ENCODE measurements at places on chromosomes 7 and 10.

- DNase-seq = peak; percentile 85
Measured at GRCh38 chr10:63633677-63634487, 112.7 kb downstream of the REEP3 start.

DNA sequence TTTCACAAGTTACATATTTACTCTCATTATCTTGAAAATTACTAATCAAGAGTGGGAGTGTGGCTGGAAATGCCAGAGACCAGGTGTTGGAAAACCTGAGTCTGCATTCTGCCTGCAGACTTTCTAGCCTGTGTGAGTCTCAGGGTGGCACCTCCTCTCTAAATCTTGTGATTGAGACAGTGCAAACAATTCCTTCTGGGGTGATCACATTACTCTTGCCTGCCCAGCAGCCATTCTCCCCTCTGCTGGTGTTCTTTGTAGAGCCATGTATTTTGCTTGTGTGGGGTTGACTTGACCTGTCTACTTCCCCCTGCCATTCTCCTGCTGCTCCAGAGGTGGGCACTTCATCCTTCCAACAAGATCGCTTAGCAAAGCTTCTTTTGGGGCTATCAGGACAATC, 101.1 kb downstream of the RAPGEF5 start:
- DNase-seq = no peak

GRCh38 chr10:75079436-75080083, 31.9 kb upstream of the SAMD8 start:
- no peak for DNase-seq

DNA sequence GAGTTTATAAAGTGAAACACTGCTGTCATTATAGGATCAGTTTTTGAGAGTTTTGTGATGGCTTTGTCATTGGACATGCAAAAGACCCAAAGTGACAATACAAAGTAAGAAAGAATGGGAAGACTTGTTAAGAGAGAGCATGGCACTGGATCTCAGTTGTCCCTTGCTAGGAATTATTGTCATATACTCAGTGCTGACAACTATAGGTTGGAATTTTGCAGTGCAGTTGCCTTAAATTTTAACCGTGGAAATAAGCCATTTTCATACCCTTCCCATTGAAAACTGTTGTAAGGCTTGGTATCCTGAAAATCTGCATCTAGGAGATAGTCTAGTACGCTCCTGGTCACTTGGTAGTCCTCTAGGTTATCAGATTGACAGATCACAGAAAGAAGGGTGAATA, 1156.7 kb downstream of the GATA3 start:
- DNase-seq = no peak

DNA sequence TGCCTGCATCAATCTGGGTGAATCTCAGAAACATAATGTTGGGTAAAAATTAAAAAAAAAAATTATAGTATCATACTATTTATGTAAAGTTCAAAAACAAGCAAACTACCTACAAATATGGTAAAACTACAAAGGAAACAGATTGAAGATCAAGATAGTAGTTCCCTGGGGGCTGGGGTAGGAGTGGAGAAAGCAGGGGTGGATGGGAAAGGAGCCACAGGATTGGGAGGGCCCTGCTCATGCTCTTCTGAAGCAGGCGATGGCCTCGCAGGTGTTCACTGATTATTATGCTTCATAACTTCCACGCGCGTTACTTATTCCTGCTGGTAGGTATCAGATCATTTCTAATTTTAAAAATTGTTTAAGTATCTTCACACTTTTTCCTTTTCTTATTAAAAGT, 96.0 kb upstream of the GATA3 start:
- no peak for DNase-seq

DNA sequence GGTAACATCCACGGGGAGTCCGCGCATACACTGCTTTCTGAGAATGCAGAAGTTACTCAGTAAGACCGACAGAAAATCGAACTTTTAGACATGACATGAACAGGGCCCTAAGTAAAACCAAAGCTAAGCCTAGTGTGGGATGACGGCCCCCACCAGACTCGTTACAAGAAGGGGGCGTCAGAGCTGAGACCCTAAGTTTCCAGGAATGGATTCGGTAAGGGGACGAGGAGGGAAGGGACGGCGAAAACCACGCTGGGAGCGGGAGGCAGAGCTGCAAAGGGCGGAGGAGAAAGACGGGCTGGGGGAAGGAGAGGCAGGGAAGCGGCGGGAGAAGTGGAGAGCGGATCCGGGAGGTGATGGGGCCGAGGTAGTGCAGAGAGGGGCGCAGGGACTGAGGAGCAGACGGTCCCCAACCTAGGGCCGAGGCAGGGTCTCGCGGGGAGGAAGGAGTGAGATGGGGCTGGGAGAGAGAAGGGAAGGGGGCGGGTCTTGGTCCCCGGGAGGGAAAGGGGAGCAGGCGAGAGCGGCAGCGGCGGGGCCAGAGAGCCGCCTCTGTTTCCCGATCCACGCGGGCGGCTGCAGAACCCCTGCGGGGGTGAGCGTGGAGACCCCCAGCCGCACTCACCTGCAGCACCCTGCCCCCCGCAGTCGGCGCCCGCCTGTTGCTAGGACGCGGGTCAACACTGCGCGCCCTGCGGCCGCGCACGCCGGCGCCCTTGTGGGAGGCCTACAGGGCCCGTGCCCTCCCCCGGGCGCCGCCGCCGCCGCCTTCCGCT, 513 bp downstream of the ODAD2 start:
- peak; percentile 5 for DNase-seq

DNA sequence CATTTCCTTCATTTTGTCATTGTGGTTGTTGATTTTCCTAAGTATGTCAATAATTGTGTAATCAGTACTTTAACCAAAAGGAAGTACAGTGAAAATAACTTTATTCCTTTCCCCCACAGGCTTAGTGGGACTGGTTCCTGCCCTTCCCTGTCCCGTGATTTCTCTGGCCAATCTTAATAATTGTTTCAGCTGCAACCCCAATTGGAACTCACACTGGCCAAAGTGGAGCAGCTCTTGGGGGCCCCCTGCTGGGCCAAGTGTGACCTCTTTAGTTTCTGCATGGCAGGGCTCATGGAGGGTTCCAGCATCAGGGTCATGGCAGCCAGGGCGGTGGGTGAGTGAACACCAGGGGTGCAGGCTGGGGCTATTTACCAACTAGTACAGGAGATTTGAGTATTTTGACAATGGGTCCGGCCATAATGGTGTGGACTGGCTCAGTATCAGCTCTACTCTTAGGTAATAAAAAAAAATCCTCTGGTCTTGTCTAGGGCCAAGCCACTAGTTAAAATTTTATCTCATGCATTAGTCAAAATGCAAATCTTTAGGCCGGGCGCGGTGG, 31.7 kb downstream of the CYCS start:
- peak; percentile 60 for DNase-seq

DNA sequence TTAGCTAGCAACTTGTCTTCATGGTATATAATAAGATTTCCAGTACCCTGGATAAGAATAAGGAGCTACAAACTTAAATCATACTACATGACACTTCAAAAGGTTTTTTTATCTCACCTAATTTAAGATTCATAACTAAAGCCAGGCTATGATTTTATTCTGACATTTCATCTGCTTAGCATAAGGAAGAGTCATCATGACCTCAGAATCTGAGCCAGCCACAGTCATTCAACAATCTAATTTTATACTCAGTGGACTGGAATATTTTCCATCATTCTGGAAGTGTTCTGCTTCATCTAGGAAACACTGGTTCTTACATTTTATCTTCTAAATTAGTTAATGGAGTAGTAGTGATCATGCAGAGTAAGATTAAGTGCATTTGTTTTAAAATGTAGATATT, 102.1 kb upstream of the KCND2 start:
- no peak for DNase-seq

GRCh38 chr7:98166668-98166970, 44.6 kb upstream of the BHLHA15 start:
- no peak for DNase-seq

- no peak for DNase-seq
Measured at GRCh38 chr10:118835682-118836326, 81.0 kb upstream of the CACUL1 start.

DNA sequence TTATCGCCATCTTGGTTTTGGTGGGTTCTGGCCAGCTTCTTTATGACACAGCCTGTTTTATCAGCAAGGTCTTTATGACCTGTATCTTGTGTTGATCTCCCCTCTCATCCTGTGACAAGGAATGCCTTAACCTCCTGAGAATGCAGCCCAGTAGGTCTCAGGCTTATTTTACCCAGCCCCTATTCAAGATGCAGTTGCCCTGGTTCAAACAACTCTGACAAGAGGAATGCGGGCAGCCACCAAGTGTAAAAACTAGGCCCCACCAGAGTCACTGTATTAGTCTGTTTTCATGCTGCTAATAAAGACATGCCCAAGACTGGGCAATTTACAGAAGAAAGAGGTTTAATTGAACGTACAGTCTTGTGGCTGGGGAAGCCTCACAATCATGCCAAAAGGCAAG, 671.3 kb downstream of the SORCS1 start:
- no peak for DNase-seq

GRCh38 chr10:119872860-119873681, 428 bp upstream of the MCMBP start:
- DNase-seq = peak; percentile 84

DNA sequence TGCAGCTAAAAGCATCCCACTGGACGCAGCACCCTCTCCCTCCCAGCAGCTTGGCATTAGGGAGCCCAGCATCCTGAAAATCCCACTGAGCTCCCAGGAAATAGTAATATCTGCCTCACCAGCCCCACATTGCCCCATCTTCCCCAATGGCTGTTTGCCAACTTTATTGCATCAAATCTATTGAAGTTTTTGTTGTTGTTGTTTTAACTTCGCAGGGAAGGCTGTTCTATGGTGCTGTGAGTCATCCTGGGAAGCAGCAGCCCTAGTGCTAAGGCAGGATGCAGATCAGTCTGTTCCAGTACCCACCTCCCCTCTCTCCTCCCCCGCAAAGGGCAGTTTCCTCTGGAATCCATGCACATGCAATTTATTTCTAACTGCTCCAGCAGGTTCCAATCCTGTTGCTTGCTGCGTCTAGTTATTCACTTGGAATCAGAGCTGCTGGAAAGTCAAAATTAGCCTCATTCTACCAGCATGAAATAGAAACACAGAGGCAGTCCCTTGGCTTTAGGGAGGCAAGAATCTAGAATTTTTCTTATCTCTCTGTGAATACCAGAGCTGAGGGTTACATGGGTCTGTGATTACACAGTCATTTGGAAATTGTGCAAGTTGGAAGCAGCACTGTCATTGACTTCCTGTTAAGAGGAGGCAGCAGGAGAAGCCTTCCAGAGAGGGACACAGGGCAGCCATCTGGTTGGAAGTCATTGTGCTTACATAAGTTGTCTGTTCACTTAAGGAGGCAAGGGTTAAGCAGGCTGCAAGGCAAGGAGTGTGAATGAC, 115.9 kb upstream of the CACUL1 start:
- DNase-seq = peak; percentile 51
